Activated CD4-positive, alpha-beta T cell treated with anti-CD3 and anti-CD28 coated beads, Interleukin-2, amount 10 ng/mL, durations not matched to agents 7 days and 5 days (primary cell): ENCODE measurements at places on chromosomes 16 and 17.

DNA sequence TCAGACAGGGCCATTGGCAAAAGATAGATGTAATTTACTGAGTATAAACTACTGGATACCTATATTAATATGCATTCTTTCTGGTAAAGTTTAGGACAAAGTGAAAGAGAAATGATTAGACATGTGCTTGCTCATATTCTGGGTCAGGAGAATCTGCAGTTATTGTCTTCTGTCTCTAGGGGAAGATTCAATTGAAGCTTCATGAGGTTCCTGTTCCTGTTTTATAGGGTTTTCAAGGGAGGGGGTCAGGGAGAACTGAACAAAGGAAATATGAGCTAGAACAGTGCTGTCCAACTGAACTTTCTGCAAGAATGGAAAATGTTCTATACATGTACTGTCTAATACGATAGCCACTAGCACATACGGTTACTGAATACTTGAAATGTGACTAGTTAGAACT lies 59.3 kb upstream of the CORO6 start:
- no peak for DNase-seq

- DNase-seq, result no peak
These were observed 242.4 kb downstream of the ZFHX3 start for GRCh38 chr16:72805486-72805885.

GRCh38 chr17:66542967-66543520 lies 240.6 kb downstream of the PRKCA start:
- no peak for DNase-seq

DNA sequence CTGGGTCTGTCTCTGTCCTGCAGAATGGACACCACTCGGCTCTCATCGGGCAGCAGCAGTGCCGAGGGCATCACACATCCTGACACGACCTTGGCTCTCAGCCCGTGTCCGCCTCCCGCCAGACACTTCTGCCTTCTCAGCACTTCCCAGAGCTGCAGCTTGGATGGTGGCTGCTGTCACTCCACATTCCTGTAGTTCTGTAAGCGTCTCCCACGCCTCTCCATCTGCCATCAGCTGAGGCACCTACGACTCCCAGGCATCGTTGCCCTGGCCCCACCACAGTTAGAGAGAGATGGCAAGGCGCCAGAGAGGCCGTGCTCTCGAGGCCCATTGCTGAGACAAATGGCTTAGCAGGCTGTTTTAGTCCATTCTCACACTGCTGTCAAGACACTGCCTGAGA lies 195.9 kb upstream of the CHMP6 start:
- no peak for DNase-seq

DNA sequence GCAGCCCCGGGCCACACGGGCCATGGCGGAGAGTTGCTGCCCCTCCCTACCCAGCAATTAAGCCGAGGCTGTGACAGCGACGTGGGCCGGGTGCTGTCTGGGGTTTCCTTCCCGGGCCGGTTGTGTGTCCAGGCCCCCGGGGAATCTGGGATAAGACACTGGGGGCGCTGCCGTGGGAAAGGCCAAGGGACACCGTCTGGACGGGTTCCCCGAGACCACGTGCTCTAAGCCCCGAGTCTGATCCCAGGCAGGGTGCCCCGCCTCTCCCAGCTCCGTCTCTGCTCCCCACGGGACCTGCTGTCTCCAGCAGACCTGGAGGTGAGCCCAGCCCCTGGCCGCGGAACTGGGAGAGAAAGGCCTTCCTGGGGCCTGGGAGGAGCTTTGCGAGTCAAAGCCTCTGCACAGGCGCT lies 92.2 kb downstream of the IRX3 start:
- DNase-seq, result no peak
